ENCODE measurements at places on chromosomes 6 and 20. TPM values are rescaled to one million over a fixed set of nuclear protein-coding genes. Genes with fewer than 3 reads are reported as not detected.

GRCh38 chr6:150646228-150646627 lies 46.5 kb downstream of the PLEKHG1 start:
- no peak overlapping the region for H3K27ac ChIP-seq
- peaks cover 8% of the 10 kb centered on the region for H3K4me1 ChIP-seq
- no peak for DNase-seq
- no peak overlapping the region for H3K4me3 ChIP-seq

DNA sequence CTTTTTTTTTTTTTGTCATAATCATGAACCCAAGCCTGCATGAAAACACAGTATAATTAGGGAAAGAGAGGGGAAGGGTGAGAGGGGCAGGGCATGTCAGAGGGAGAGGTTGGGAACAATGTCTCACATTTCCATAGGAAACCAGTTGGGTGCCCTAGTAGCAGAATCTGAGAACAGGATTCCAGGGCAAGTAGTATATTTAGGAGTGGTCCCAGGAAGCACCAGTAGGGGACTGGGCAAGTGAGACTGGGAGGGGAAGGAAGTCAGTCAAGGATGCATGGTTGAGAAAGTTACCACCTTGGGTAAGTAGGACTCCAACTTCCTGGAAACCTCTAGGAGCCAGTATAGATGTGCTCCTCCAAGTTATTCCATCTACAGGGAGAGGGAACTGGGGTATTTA lies 88.6 kb upstream of the MAFB start:
- peaks cover 9% of the 10 kb centered on the region for H3K27me3 ChIP-seq
- no peaks in the 10 kb centered on the region for H3K4me1 ChIP-seq
- no peaks in the 10 kb centered on the region for H3K36me3 ChIP-seq

DNA sequence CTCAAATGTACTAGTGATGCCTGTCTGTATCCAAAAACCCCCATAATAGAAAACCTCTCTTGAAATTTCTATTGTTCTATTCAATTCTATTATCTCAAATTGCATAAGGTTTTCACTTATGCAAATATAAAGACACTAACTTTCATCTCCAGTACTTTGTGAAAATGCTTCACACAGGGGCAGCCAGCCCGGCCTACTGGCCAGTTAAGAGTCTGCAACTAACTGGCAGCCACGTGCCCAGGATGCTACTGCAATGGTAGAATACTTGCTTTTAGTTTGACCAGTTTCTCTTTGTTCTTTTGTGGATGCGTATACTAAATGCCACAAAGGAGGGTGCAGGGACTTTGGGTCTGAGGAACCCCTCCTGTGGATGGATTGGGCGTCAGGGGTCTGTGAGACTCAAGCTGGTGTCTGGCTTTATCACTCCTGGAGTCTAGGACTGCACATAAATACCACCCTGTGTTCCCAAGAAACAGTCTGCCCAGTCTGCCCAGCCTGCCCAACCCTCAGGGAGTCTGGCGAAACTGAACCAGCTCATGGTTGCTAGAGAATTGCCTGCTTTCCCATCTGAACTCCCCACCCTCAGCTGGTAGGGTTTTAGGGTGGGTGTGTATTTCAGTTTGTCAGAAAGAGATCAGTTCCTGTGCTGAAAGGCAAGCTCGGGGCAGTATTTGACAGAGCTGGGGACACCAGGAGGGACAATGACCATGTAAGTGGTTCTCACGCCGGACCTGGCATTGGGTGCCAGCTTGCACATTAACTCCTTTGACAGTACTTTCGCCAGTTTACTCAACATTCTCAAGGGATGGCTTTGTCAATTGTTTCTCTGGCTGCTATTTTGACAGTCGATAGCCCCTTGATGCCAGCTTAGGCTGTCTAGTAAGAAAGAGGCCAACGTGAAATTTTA lies 558.2 kb upstream of the JAG1 start:
- H3K27ac ChIP-seq: no peak overlapping the region
- H3K4me1 ChIP-seq: no peaks in the 10 kb centered on the region
- H3K27me3 ChIP-seq: no peaks in the 10 kb centered on the region
- no peak for DNase-seq

GRCh38 chr20:13756551-13756950 lies 28.2 kb downstream of the ESF1 start:
- H3K27ac ChIP-seq: no peak overlapping the region
- no peak for DNase-seq
- H3K36me3 ChIP-seq: peaks cover 10% of the 10 kb centered on the region

DNA sequence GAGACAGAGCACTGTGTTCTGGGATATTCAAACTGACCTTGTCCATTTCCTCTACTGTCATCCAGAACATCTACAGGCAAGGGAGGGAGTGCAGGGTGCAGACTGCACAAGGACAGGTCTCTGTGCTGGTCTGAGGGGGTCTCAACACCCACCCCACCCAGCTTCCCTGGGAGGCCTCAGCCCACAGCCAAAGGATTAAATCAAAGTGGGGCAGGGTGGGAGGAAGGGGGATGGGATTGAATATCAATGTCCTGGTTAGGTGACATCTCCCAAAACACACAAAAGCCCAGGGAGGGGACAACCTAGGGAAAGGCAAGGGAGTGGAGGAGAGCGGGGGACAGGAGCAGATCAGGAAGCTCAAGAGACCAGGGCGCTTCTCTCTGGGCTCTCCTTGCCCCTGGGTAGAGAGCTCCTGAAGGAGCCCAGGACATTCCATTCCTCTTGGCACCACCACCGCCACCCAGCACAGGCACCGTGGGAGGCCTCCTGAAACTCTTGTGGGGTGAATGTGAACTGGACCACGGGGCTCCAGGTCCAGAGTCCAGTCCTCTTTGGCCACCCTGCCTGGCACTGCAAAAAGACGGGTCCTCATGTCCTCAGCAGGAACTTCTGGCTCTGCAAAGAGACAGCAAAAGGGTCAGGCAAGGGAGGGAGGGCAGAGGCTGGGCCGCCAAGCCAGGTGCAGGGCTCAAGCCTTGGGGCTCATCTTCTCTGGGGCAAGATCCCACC lies 73.9 kb downstream of the JPH2 start:
- H3K36me3 ChIP-seq: no peaks in the 10 kb centered on the region
- H3K27ac ChIP-seq: no peak overlapping the region
- H3K4me3 ChIP-seq: no peak overlapping the region
- peaks cover 14% of the 10 kb centered on the region for H3K4me1 ChIP-seq

DNA sequence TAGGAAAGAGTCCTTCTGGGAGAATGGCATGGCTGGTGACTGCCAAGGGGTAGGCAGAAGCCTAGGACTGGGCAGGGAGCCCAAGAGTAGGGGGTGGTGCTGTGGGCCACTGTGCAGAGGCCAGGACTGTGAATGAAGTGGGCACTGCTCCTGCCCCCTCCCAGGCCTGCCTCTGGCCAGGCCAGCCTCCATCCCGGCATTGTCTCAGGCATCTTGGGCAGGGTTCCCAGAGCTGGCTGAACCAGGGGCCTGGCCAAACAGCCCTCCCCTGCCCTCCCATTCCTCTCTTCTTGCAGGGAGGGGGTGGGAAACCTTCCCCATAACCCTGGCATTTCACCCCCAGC lies 81.6 kb downstream of the MRPL14 start:
- no peak for DNase-seq
- no peak overlapping the region for H3K4me3 ChIP-seq
- peaks cover 23% of the 10 kb centered on the region for H3K4me1 ChIP-seq
- no peaks in the 10 kb centered on the region for H3K36me3 ChIP-seq
- H3K27me3 ChIP-seq: peaks cover 2% of the 10 kb centered on the region

DNA sequence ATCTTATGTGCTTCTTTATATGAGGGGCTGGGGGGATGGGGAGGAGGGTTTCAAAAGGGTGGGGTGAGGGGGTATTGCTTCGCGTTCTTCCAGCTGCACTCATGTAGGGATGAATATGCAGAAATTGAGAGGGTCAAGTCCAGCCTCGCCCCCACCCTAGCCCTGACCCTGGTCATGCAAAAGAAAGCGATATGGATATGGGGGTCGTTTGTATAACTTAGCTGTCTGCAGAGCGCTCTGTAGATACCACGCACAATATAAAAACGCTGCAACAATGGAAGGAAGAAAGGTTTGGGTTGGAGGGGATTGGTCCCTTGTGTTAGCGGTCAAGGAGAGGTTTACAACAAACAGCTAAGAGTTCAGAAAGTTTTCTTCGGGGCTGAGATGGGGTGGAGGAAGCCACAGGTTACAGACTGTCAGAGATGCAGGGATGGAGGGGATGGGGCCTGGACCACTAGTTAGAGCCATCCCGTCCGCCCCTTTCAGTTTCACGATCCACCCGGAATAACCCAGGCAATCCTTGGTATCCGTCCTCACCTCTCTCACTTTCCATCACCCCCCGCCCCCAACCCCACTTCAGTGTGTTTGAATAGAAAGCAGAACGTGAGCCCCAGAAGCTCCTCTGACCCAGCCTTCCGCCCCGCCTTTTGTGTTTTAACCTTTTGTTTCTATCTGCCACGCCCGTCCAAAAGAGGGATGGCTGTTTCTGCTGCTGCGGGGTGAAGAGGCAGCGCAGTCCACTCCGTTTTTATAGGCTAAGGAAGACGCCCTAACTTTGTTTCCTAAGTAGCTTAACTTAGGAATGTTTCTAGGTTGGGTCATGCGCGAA lies 73.5 kb downstream of the SOX4 start:
- H3K27me3 ChIP-seq: peaks cover 75% of the 10 kb centered on the region
- no peak for DNase-seq
- no peaks in the 10 kb centered on the region for H3K36me3 ChIP-seq
- peak overlapping the region; percentile 55 for H3K4me3 ChIP-seq
- no peak overlapping the region for H3K27ac ChIP-seq

GRCh38 chr6:68876792-68877493 lies 241.9 kb downstream of the ADGRB3 start:
- no peaks in the 10 kb centered on the region for H3K36me3 ChIP-seq
- no peaks in the 10 kb centered on the region for H3K4me1 ChIP-seq
- no peak overlapping the region for H3K4me3 ChIP-seq

- H3K27ac ChIP-seq: no peak overlapping the region
- no peak overlapping the region for H3K4me3 ChIP-seq
- DNase-seq: no peak
- H3K27me3 ChIP-seq: peaks cover 19% of the 10 kb centered on the region
Measured at GRCh38 chr20:46093531-46093930, 3.8 kb upstream of the NCOA5 start.

- H3K36me3 ChIP-seq: peaks cover 25% of the 10 kb centered on the region
- no peaks in the 10 kb centered on the region for H3K27me3 ChIP-seq
- no peak overlapping the region for H3K27ac ChIP-seq
- H3K4me1 ChIP-seq: peaks cover 16% of the 10 kb centered on the region
- H3K4me3 ChIP-seq: no peak overlapping the region
Measured at GRCh38 chr20:33377366-33377765, 24.0 kb downstream of the CDK5RAP1 start.

- no peak overlapping the region for H3K4me3 ChIP-seq
- H3K27ac ChIP-seq: no peak overlapping the region
- no peak for DNase-seq
Measured at GRCh38 chr6:144785056-144785455, 499.9 kb downstream of the UTRN start.

DNA sequence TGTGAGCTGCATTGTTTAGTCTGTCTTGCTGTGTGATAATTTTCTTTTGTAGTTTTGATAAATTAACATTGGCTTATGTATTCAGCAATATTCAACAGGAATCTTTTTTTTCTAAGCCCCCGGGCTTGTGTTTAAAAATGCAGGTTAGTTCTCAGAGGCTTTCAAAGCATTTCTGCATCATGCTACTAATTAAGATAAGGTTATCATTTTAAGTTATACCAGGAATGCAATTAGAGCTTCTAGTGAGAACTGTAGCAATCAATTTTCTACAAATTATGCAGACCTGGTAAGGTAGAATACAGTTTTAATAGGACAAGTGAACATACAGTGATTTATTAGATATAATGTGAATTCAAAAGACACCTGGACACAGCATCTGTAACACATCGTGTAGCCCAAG lies 179.2 kb downstream of the PRL start:
- H3K4me3 ChIP-seq: no peak overlapping the region
- no peaks in the 10 kb centered on the region for H3K36me3 ChIP-seq

- H3K36me3 ChIP-seq: no peaks in the 10 kb centered on the region
- H3K27ac ChIP-seq: no peak overlapping the region
- H3K4me3 ChIP-seq: no peak overlapping the region
- H3K27me3 ChIP-seq: peaks cover 9% of the 10 kb centered on the region
Measured at GRCh38 chr6:150841697-150842096, 23.8 kb upstream of the MTHFD1L start.

DNA sequence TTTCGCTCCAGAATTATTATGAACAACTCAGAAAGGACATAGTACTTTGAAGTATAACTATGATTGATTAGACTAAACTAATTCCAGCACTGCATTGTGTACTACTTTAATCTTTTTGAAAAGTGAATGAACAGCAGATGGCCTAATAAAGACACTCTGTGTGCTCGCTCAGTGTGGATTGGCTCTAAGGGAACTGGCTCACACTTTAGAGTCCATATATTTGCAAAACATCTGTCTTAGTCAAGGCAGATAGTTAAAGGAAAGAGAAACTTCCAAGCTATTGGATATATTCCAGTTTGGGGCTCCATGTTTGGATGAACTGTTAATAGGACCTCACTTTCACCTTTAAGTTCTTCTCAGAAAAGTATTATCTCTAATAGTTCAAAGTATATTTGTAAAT lies 218.9 kb downstream of the EYA4 start:
- H3K36me3 ChIP-seq: no peaks in the 10 kb centered on the region
- H3K4me3 ChIP-seq: no peak overlapping the region
- no peaks in the 10 kb centered on the region for H3K4me1 ChIP-seq
- H3K27me3 ChIP-seq: no peaks in the 10 kb centered on the region
- DNase-seq: no peak
- H3K27ac ChIP-seq: no peak overlapping the region

DNA sequence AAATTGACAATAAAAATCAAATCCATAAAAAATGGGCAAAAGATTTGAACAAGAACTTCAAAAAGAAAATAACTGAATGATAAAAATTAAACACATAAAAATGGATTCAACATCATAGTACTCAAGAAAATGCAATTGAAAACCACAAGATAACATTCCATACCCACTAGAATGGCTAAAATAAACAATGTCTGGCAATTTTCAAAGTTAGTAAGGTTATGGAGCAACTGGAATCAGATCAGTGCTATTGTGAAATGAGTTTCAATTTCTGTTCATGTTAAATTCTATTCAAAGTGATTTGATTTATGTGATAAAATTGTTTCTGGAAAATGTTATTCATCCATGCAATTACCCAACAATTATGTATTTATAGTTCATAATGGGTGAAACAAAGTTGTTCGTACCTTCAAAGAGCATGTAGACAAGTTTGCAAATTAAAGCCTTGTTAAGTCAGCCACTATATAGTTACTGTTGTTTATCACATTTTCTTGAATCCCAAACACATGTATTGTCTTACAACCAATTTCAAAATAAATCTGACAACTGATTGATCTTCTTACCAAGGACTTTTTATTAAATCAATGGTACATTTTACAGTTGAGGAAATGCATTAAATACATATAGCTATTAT lies 151.5 kb upstream of the CENPW start:
- H3K4me3 ChIP-seq: no peak overlapping the region
- H3K27me3 ChIP-seq: no peaks in the 10 kb centered on the region
- H3K27ac ChIP-seq: no peak overlapping the region
- no peak for DNase-seq
- H3K4me1 ChIP-seq: peaks cover 2% of the 10 kb centered on the region
- no peaks in the 10 kb centered on the region for H3K36me3 ChIP-seq

MCHR2 gene
- not detected for total RNA-seq

HAO1 gene
- total RNA-seq: not detected

HBS1L gene
- 72.6 TPM for total RNA-seq

BTBD3 gene
- 3.1 TPM for total RNA-seq

E2F1 gene
- 68.4 TPM for total RNA-seq

RRP36 gene
- 63.8 TPM for total RNA-seq

TSBP1 gene
- not detected for total RNA-seq

CRISP2 gene
- total RNA-seq: not detected

SLC22A2 gene
- total RNA-seq: not detected

Data from activated naive CD8-positive, alpha-beta T cell treated with anti-CD3 and anti-CD28 coated beads, Interleukin-2, amount 10 ng/mL, durations not matched to agents 7 days and 5 days (primary cell).